ENCODE measurements at places on chromosomes 1 and 21. TPM values are rescaled to one million over a fixed set of nuclear protein-coding genes. Genes with fewer than 3 reads are reported as not detected.

The DDAH1 gene
- 31.8 TPM for total RNA-seq

The ZBTB7B gene
- total RNA-seq: 7.4 TPM

The MYOG gene
- total RNA-seq: not detected

The OR2T33 gene
- not detected for total RNA-seq

The NHLH1 gene
- not detected for total RNA-seq
